Brain (organoid and tissue), 16 donors: ENCODE measurements at places on chromosomes 4 and X. TPM values are rescaled to one million over a fixed set of nuclear protein-coding genes. Genes with fewer than 3 reads are reported as not detected.

The GPM6B gene
- polyA plus RNA-seq = 228 TPM

The MAGEC1 gene
- 0.10 TPM for polyA plus RNA-seq

The AP1S2 gene
- polyA plus RNA-seq = 28.9 TPM

The IL3RA gene
- polyA plus RNA-seq = 2.9 TPM

The CENPE gene
- 0.19 TPM for polyA plus RNA-seq

The KIT gene
- polyA plus RNA-seq = 28.2 TPM

The TDO2 gene
- polyA plus RNA-seq = 0.32 TPM

The VCX3A gene
- polyA plus RNA-seq = not detected

The TAF9B gene
- 22.6 TPM for polyA plus RNA-seq

The HTN3 gene
- polyA plus RNA-seq = not detected

The LINC00632 gene
- 3.9 TPM for polyA plus RNA-seq

The DNAAF6 gene
- polyA plus RNA-seq = not detected

The TMLHE gene
- polyA plus RNA-seq = 16.1 TPM

The FATE1 gene
- 0.75 TPM for polyA plus RNA-seq

The CPZ gene
- 2.9 TPM for polyA plus RNA-seq

The RHOXF1 gene
- polyA plus RNA-seq = not detected

The NUP62CL gene
- 1.1 TPM for polyA plus RNA-seq

The PPARGC1A gene
- 2.6 TPM for polyA plus RNA-seq

The PRRG1 gene
- 11.5 TPM for polyA plus RNA-seq

The ZAR1 gene
- polyA plus RNA-seq = 0.44 TPM

The NDNF gene
- polyA plus RNA-seq = 0.42 TPM

The ARHGEF6 gene
- 6.8 TPM for polyA plus RNA-seq

The MAGEB1 gene
- not detected for polyA plus RNA-seq
